CD14-positive monocyte (primary cell): ENCODE measurements at places on chromosomes 11 and 22.

DNA sequence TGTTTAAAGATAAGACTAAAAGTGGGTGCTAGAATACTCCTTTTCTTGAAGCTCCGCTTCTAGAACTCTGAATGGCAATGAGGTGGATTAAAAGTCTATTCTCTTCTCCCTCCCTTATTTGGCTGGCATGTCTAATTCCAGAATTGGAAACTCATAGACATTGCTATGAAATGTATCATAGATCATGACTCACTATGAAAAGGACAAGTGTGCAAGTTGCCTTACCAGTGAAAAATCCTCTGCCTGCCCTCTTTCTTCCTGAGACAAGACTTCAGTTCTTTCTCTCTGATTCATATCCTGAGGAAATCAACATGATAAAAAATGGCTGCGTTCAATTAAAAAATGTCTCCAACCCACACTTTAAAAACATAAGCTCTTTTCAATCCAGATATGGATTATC is 73.2 kb upstream of the BLID start:
- DNase-seq = no peak

DNA sequence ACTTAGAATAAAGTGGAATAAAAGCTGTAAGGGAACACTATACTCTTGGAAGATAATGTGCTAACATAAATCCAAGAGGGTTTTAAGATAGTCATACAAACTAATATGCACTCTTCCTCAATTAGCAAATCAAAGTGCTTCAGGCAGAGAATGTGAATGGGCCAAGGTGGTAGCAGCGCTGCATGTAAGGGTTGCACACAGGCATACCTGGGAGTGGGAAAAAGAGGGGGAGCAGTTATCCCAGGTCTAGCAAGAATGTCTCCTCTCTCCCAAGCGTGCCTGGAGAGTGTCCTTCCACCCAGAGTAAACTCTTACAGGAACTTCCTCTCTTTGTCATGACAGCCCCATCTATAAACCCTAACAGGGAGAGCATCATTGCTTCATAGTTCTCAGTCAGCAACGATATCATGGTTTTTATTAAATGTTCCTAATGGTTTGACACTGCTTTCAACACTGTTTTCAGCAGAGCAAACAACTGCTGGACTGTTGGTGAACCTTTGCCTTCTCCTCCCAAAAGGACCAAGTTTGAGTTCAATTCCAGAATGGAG is 61.6 kb downstream of the SYTL2 start:
- DNase-seq = no peak

DNA sequence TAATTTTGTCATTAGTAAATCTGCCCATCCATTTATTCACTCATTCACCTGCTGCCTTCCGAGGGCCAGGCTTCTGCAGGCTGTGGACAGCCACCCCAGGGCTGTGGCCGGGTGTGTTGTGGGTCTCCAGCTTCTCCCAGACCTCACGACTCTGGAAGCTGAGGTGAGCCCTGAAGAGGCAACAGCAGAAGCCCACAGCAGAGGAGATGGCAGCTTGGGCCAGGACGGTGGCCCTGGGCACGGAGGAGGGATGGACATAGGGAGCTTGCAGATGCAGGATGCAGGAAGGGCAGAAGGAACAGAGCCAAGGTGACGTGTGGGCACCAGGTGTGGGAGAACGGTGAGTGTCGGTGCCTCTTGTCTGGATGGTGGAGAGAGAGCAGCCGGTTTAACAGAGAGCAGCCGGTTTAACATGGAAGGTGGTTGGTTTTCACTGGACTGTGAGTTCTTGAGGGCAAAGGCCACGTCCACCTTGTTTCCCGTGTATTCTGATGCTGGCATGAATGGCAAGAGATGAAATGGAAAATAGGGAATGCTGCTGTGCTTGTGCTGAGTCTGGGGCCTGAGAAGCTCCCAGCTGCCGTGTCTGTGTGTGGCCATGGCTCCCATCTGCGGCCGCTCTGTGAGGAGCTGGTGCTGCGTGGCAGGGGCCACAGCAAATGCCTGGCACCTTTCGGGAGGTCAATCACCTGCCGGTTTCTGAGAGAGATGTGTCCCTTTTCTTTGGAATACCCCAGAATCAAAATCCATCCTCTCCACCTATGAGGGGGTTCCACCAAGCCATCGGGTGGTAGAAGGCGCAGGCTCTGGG is 669.9 kb downstream of the BRD1 start:
- DNase-seq = no peak

GRCh38 chr11:16215352-16215751 is 141.0 kb downstream of the SOX6 start:
- no peak for DNase-seq

- no peak for DNase-seq
Measured at GRCh38 chr11:92306966-92307510, 82.4 kb downstream of the FAT3 start.

- no peak for DNase-seq
Measured at GRCh38 chr11:15651816-15652215, 537.1 kb downstream of the INSC start.

DNA sequence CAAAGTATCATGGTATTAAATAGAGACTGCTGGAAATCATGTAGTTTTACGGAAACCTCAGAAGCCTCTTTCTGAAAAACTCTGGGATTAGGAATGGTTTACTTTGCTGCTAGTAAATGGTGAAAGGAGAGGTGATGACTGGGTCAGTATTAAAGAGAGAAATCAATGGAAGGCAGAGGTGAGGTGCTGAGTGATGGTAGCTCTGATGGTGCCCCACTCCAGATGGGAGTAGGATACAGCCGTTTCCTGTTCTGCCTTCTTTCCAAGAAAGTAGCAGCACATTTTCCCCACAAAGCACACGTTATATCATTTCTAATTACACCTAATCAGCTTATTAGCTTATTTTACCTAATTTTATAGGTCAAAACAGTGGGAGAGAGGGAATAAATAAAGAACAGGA is 267.6 kb upstream of the PITPNB start:
- DNase-seq = no peak

DNA sequence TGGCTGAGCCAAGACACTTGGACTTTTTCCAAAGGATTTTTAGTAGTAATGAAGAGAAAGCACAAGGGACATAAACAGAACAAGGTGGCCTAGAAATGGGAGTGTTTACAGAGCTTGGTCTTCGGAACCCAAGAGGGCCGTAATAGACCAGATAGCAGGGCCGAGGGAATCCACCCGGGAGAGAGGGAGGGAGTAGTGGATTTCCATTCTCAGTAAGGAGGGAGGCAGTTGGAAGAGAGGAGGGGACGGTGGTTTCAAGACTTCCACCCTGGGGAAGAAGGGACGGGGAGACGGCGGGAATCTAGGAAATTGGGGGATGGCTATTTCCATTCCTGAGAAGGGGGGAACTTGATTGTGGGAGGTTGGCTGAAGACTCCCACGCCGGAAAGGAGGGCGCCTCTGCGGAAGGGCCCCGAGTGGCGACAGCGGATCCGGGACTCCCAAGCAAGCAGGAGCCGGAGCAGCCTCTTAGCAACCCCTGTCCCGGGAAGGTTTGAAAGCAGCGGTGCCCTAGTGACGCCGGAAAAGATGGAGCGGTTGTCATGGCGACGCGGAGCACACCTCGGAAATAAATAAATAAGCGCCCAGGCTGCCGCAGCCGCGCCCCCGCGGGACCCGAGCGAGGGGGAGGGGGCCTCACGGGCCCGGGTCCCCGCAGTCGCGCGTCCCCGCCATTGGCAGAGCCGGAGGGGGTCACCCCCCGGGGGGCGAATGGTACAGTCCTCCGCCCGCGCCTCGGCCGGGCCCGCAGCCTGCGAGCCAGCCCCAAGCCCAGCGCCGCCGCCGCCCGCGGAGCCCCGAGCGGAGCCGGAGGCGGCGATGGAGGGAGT is 31.6 kb downstream of the EIF3F start:
- DNase-seq = no peak
